ENCODE measurements at places on chromosomes 3 and 15.

- no peak for DNase-seq
Measured at GRCh38 chr3:58560771-58561311, 16.4 kb downstream of the FAM107A start.

- DNase-seq: no peak
Measured at GRCh38 chr3:15997274-15997943, 177.1 kb upstream of the GALNT15 start.

GRCh38 chr3:73144276-73144675 lies 82.8 kb downstream of the EBLN2 start:
- DNase-seq: no peak

- no peak for DNase-seq
Measured at GRCh38 chr15:62561059-62561519, 396.0 kb upstream of the C2CD4B start.

DNA sequence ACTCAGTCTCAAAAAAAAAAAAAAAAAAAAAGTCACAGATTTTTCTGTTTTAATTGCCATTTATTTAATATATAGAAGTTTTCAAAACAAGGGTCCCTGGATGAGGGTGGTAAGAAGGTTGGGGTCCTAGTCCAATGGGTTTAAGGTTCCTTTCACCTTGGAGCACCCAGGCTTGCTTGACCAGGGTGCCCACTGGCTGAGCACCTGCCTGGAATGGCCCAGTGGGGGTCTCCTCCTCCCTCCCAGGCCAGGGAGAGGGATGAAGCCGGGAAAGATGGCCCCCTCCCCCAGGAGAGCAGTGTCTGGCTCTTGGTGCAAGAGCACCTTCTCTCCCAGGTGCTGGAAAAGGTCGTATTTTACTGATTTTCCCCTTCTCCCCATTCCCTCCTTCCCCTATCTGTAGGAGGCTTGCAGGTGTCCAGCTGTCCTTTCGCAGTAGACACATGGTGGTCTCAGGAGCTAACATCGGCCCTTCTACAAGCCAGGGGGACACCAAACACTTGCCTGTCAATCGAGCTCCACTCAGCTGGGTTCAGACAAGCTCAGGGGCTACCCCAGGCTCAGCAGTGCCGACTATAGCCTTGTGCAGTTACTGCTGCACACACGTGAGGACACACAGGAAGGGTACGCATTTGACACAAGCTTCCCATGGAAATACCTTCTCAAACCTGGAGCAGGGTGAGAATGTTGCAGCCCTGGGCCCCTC lies 112.3 kb upstream of the KLF13 start:
- DNase-seq: no peak

DNA sequence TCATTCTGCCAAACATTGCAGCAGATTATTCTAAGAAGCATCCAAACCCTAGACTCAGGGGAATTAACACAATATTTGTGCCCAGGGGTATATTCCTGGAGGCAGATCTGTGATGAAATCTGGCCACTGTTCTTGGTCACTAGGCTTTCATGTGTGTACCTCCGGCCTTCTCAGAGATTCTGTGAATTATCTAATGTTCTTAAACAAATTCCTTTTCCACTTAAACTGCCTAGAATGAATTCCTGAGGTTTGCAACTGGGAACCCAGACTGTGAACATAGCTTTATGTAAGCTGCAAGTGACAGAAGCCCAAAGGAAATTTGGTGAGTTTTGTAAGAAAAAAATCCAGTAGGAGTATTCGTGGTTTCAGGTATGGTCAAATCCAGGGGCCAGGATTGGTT lies 20.7 kb upstream of the CTNNB1 start:
- DNase-seq: no peak

DNA sequence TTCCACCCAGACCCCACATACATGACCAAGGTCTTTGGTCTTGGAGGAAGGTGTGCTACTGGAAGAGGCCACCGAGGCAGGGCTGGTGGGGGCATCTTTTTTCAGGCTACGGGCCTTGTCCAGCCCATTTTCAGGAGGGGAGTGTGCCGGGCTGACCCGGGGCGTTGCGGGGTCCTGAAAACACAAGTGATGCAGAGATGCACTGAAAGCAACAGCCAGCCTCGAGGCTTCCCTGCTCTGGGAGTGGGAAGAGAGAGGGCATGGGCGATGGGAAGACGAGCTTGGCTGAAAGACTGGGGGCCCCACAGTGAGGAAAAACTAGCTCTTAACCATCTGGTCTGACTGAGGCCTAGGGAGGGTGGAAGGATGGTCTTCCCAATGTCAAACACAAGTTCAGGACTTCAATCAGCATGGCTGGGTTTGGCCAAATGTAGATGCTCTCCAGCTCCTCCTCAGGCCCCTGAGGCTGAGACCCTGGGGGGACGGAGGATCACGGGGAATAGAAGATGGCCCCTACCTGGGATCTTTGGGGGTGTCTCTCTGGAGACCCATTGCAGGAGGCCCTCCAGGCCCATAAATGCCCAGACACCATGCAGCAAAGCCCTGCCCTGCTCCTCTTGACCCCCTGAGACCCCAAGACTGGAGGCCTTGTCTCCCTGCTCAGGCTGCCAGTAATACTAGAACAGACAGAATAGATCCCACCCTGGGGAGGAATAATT lies 38.9 kb downstream of the TLE3 start:
- no peak for DNase-seq

DNA sequence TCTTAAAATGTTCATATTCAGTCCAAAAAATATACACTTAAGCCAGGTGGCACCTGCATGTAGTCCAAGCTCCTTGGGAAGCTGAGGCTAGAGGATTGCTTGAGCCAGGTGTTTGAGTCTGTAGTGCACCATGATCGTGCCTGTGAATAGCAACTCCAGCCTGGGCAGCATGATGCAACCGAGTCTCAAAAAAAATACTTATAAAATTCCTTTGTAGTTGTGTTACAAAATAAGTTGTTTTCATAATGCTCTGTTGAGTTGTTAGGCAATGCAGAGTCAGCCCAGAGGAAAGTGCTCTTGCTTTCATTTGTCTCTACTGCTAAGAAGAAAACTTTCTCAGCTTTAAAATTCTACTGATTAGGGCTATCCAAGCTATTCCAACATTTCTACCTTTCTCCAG lies 442.8 kb upstream of the ARRDC4 start:
- DNase-seq: no peak

Data from AML-193 (cell line).